RPMI7951 (cell line): ENCODE measurements at places on chromosomes 1 and 21. TPM values are rescaled to one million over a fixed set of nuclear protein-coding genes. Genes with fewer than 3 reads are reported as not detected.

HENMT1 gene
- total RNA-seq = 13.7 and 16.7 TPM in 2 replicates

LRP8 gene
- total RNA-seq = 35.4 and 39.2 TPM in 2 replicates

RAB25 gene
- not detected in 2 replicates for total RNA-seq

FAM177B gene
- not detected in 2 replicates for total RNA-seq

ADGRL2 gene
- total RNA-seq = under 0.01 TPM in 1 of 2 replicates, not detected in the other

FBXO2 gene
- 0.10 and 0.36 TPM in 2 replicates for total RNA-seq

LPGAT1 gene
- total RNA-seq = 29.0 TPM in 2 replicates

CASQ1 gene
- total RNA-seq = not detected in 2 replicates

CFHR3 gene
- not detected in 2 replicates for total RNA-seq

ADCY10 gene
- total RNA-seq = under 0.01 and 0.20 TPM in 2 replicates

LIN28A gene
- not detected in 2 replicates for total RNA-seq

OR2L5 gene
- not detected in 2 replicates for total RNA-seq

ANKRD34A gene
- 1.3 and 2.0 TPM in 2 replicates for total RNA-seq

CDC20 gene
- 410 and 459 TPM in 2 replicates for total RNA-seq

PADI2 gene
- total RNA-seq = 2.9 and 4.1 TPM in 2 replicates

PODN gene
- 0.36 TPM in 1 of 2 replicates, not detected in the other for total RNA-seq

KLHDC9 gene
- not detected in 2 replicates for total RNA-seq

SPRR1A gene
- not detected in 2 replicates for total RNA-seq

CFH gene
- 2.3 and 2.9 TPM in 2 replicates for total RNA-seq

WNT3A gene
- not detected in 2 replicates for total RNA-seq

TNNT2 gene
- total RNA-seq = not detected in 2 replicates

UBASH3A gene
- not detected in 2 replicates for total RNA-seq

CCDC181 gene
- total RNA-seq = 0.20 and 1.2 TPM in 2 replicates

MNDA gene
- total RNA-seq = not detected in 2 replicates

ORC1 gene
- 18.4 and 20.7 TPM in 2 replicates for total RNA-seq

GIPC2 gene
- under 0.01 and 0.10 TPM in 2 replicates for total RNA-seq

KIAA0040 gene
- 0.59 and 1.2 TPM in 2 replicates for total RNA-seq

LDLRAD1 gene
- not detected in 2 replicates for total RNA-seq

POTED gene
- total RNA-seq = not detected in 2 replicates

KRTAP21-2 gene
- not detected in 2 replicates for total RNA-seq

OR2T33 gene
- not detected in 2 replicates for total RNA-seq

IL22RA1 gene
- total RNA-seq = 1.6 and 2.3 TPM in 2 replicates

TMEM81 gene
- total RNA-seq = 1.8 and 2.0 TPM in 2 replicates

SPRR2A gene
- total RNA-seq = not detected in 2 replicates

MEX3A gene
- 2.1 and 2.4 TPM in 2 replicates for total RNA-seq

OR2T6 gene
- not detected in 2 replicates for total RNA-seq

PSMG1 gene
- total RNA-seq = 100 and 109 TPM in 2 replicates

PPM1J gene
- total RNA-seq = 0.29 and 0.84 TPM in 2 replicates
